ENCODE measurements at places on chromosomes 6 and 20.

DNA sequence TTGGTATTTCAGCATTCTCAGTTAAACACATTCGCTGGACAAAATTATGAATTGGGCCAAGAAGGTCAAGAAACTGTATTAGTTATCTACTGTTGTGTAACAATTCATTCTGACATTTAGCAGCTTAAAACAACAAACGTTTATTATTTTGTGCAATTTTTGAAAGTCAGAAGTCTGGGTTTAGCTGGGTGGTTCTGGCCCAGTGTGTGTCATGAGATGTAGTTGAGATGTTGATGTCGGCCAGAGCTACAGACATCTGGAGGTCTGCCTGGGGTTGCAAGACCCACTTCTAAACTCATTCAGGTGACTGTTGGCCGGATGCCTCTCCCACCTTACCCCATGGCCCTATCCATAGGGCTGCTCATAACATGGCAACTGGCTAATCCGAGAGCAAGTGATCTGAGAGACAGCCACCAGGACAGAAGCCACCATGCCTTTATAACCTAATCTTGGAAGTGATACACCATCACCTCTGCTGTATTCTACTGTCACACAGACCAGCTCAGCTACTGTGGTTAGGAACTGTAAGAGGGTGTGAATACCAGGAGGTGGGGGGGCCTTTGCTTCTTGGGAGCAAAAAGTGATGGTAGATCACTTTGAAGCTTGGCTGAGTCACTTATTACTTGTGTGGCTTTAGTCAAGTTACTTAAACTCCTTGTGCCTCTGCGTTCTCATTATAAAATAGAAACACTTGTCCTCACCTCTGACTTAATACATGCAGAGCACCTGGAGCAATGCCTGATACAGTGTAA, 217.0 kb upstream of the MYLIP start:
- DNase-seq, result peak; percentile 5

GRCh38 chr6:155378276-155378675, 64.0 kb upstream of the TFB1M start:
- DNase-seq, result no peak

DNA sequence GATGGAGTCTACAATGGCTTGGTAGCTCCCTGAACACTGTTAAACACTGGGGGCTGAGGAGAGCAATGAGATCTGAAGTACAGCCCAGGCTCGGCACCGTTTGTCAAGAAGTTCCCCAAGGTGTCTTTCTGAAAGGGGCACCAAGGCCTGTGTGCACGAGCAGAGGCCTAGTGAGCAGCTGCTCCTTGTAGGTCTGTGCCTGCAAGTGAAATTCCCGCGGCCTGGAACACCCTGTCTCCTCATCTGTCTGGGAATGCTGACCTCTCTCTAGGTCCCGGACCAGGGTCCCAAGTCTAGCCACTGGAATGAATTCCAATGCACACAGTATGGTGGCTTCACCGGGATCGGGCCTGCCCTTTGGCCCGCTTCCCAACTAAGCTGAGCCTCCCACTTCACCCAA, 134.8 kb downstream of the FOXC1 start:
- DNase-seq, result no peak

GRCh38 chr6:128711149-128711548, 171.8 kb upstream of the LAMA2 start:
- no peak for DNase-seq

GRCh38 chr6:47714802-47715201, 16.4 kb downstream of the ADGRF4 start:
- DNase-seq, result no peak

- DNase-seq, result no peak
Measured at GRCh38 chr6:142325111-142325510, 23.3 kb downstream of the ADGRG6 start.

GRCh38 chr6:144581812-144582537, 296.8 kb downstream of the UTRN start:
- DNase-seq, result peak; percentile 24

GRCh38 chr6:169173532-169174268, 79.9 kb downstream of the THBS2 start:
- no peak for DNase-seq

- no peak for DNase-seq
Measured at GRCh38 chr20:11048739-11049138, 374.9 kb upstream of the JAG1 start.

GRCh38 chr6:169241688-169242350, 11.8 kb downstream of the THBS2 start:
- DNase-seq, result no peak

GRCh38 chr20:6908673-6909072, 141.2 kb downstream of the BMP2 start:
- no peak for DNase-seq

GRCh38 chr6:124819346-124819745, 142.9 kb upstream of the RNF217 start:
- no peak for DNase-seq

DNA sequence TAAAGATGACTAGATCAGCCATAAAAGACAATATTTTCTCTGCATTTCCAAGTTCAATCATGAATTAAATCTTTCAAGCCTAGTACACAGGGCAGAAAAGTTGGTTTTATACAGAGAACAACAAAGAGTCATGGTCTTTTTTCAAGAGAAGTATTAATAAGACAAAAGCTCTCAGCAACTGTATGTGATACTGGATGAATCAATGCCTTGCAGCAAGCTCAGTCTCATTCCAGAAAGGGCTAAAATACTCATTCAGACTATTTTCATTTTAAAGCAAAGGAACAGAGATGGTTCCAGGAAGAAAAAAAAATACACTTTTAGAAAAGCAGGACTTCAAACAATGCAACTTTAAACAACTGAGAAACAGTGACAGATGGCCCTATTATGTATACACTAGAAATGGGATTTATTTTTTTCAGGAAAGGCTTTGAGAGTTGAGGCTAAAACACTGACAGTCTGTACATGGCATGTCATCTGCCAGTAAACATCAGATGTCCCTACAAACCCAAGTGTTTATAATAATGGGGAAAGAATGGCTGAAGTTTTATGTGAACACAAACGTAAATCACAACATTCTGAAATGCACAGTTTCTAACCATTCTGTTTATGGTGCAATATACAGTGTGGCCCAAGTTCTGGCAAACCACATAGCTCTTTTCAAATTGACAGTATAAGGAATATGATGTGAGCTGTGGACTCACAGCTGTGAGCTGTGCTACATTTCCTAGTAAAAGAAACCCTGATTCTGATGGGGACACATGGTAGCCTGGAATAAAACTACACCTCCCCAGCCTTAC, 114.3 kb upstream of the DST start:
- no peak for DNase-seq

DNA sequence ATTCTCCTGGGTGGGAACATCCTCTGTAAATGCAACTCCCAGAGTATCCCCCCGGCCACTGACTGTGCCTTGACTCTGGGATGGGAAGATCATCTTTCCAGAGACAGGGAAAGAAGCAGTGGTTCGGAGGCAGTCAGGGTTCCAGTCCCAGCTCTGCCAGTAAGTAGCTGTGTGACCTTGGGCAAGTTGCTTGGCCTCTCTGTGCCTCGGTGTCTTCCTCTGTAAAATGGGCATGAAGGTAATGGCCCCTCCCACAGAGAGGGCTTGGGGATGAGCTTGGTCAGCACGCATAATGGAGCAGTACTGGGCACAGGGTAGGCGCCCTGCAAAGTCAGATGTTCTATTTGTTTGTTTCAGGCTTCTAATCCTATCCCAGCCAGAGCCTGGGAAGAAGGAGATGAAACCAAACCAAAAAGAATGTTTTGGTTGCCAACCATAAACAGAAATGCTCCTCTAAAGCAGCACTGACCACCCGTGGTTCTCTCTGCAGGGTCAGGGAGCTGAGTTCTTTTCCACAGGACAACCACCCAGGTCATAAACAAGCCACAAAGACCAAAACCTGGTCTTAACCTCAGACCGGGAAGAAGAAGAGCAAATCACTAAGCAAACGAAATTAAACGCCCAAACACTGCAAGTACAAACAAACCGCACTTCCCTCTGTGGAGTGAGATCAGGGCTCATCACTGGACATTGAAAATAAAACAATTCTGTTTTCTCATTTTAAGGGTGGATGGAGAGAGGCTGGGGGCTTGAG, 381.0 kb upstream of the SULF2 start:
- no peak for DNase-seq

DNA sequence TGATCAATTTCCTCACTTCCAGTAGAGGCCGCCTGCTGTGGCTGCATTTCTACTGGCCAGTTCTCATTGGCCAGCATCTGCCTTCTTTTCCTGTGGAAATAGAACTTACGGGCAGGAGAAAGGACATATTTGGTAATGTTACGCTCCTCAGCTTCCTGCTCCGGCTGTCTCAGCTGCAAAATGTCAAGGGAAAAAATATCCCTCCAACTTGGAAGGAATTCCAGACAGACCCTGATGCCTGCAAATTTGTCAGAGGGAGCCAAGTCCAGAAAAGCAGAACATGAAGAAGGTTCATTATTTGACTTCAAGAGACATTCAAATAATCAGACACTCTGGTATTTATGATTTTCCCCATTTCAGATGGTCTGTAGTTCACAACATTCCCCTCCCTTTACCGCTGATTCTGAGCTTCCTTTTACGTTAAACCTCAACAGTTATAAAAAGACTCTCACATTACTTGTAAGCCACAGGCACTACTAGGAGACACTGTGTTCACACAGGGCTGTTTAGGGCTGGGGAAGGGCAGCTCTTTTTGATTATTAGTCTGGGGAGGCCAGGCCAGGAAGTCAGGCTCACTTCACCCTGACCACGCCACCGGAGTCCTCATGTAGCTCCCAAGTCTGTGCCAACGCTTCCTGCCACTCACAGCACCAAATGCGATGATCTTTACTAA, 179.6 kb upstream of the CCN2 start:
- DNase-seq, result no peak

DNA sequence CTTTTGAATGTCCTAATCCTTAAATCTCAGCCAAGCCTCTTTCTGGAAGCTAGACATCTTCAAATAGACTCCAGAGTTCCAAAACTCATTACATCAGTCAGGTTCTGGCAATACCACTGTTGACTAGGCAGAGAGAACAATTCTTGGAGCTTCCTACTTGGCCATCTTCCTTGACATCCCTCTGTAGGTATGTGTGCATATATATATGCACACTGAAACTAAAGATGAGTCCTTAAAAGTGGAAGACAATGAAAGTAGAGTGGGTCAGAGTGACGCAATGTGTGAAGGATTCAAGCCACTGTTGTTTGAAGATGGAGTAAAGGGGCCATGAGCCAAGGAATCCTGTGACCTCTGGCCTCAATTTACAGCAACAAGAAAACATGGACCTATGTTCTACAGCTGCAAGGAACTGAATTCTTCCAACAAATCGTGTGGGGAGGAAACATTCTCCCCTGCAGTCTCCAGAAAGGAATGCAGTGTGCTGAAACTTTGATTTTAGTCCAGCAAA, 18.7 kb upstream of the DUSP22 start:
- no peak for DNase-seq

DNA sequence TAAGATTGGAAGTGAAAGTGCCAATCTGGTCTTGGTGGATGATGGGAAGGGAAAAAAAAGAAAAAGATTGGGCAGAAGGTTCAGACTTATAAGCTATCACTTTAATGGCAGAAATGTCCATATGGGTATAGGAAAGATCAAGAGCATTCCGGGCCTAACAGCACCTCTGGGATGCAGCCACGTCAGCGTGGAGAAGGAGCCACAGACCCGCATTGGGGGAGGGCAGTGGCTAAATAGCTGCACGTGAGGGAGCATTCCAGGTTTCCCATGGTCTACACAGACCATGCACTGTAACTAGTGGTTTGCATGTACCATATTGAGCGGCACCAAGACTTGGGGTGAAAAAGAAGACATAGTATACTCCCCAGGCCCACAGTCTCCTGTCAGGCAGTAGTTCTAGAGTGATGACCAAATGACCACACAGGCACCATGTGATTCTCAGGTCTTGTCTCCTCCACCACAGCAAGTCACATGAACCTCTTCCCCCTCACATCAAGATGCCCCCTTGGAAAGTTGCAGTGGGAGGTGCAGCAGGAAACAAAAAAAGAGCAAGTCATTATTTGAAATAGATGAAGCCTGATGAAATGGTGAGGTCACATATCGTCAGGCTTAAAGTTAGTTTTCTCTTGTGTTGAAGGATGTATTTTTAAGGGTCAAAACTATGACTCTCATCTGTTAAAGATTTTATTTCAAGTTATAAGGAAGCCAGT, 94.4 kb upstream of the TNFAIP3 start:
- no peak for DNase-seq

DNA sequence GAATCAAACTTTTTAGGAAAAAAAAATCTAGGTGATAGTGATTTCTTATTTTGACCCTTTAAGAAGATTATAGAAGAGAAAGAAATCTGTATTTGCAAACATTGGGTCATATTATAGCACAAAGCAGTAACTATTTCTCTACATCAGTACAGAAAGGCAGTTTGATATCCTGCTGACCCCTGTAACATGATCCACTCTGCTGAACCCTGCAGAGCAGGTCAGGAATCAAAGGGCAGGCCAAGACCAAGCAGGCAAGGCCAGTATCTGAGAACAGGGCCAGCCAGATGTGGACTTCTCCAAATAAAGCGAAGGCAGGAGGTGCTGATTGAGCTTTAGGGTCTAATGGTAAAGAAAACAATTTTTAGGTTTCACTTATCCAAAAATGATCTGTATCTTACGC, 239.4 kb downstream of the PTPRK start:
- DNase-seq, result no peak

DNA sequence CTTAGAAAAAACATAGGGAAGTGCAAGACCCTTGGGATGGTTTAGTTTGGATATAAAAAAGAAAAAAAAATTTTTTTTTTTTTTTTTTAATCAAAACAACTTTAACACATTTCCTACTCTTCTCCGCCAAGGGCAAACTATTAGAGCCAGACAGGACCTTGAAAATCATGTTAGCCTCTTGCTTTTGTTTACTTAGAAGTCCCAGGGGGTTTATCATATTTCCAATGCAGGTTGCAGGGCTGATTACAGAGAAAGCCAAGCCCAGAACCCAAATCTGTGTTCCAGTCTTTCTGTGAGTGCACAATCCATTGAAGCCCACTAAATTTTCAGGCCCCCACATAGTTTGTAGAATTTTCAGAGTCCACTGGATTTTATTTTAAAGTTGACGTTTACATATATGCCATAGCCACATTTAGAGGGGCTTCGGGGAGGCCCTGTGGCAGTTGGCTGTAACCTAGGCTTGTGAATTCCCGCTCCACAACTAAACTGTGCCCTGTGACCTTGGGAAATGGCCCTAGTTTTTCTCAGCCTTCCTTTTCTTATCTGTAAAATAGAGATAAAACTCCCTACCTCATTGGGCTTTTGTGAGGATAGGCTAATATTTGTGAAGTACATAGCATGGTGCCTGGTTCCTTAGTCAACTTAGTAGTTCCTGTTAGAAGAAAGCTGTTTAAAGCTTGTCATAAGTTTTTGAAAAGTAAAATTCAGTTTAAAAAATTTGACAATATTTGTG, 55.7 kb downstream of the NCOA7 start:
- no peak for DNase-seq

All from activated naive CD4-positive, alpha-beta T cell treated with Interleukin-2 at 50 U/mL for 16 hours (primary cell).